NCI-H1930 (cell line): ENCODE measurements at places on chromosomes 7 and 10.

DNA sequence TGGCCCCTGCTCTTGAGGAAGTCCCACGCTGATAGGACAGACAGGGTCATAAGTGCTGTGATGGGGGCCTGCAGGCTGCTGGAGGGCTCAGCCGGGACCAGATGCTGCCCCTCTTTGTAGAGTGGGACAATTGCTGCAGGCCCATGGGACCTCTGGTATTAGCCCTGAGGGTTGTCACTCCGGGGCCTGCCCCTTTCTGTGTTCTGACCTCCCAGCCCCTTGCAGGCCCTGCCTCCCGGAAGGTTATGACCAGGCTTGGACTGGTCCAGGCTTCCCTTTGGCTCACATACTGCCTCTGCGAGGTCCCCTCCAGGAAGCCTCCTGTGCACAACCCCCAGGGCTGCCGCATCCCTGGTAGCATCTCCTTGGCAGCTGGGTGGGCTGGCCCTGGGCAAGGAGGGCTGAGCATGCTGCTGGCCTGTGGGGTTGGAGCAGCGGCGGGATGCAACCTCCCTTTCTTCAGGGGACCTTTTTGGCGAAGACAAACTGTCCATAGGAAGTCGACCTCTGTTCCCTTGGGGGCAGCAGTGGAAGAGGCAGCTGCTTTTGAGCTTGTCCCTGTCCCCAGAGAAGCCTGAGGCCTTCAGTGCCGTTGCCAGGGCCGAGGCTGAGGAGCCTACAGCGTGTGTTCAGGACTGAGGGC is 8.8 kb downstream of the LIMK1 start:
- DNase-seq = no peak

GRCh38 chr7:130918129-130919052 is 184.4 kb upstream of the KLF14 start:
- DNase-seq = no peak

DNA sequence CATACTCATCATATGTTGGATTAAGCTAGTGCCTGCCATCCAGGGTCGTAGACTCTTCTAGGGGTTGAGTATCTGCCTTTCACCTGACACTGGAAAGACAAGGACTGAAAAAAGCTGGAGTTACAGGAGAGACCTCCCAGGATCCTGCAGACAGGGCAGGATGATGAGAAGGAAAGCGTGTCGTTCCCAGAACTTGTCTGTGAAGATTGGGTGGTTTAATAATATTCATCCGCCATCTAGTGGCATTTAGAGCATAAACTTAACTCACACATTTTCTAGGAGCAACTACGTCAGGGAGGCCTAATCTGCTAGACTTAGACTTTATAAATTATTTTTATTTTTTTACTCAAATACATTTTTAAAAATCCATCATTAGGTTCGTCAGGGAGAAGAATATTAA is 59.6 kb downstream of the ADRB1 start:
- no peak for DNase-seq

- no peak for DNase-seq
These were observed 469.2 kb downstream of the ADRA2A start for GRCh38 chr10:111545861-111546605.

GRCh38 chr7:152871005-152871677 is 111.6 kb downstream of the ACTR3B start:
- no peak for DNase-seq

GRCh38 chr10:24207781-24208611 is 942 bp upstream of the KIAA1217 start:
- no peak for DNase-seq
